ENCODE measurements at places on chromosomes 5 and 9. TPM values are rescaled to one million over a fixed set of nuclear protein-coding genes. Genes with fewer than 3 reads are reported as not detected.
A peak's percentile ranks its signal among the peaks of the same experiment; 100 is the strongest.

Gene CDX1
- total RNA-seq: not detected

DNA sequence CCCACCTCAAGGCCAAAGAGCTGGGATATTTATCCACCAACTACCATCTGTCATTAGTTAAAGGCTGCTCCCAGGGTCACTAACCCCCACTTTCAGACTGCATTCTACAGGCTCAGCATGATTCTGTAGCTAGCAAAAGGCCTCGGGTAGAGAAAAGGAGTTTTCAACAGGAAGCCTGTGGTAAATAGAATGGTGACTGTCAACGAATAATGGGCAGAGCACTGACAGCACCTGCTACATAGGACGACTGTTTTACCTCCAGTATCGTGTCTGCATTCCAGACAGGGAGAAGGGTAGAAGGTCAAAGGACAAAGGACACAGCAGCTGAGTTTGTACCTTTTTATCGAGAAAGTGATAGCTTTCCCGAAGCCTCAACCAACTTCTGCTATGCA, 20.3 kb downstream of the MFAP3 start:
- peaks cover 4% of the 10 kb centered on the region for H3K36me3 ChIP-seq
- no peaks in the 10 kb centered on the region for H3K27me3 ChIP-seq
- no peak overlapping the region for H3K27ac ChIP-seq
- H3K4me1 ChIP-seq: no peaks in the 10 kb centered on the region
- no peak overlapping the region for H3K4me3 ChIP-seq
- no peak for DNase-seq

DNA sequence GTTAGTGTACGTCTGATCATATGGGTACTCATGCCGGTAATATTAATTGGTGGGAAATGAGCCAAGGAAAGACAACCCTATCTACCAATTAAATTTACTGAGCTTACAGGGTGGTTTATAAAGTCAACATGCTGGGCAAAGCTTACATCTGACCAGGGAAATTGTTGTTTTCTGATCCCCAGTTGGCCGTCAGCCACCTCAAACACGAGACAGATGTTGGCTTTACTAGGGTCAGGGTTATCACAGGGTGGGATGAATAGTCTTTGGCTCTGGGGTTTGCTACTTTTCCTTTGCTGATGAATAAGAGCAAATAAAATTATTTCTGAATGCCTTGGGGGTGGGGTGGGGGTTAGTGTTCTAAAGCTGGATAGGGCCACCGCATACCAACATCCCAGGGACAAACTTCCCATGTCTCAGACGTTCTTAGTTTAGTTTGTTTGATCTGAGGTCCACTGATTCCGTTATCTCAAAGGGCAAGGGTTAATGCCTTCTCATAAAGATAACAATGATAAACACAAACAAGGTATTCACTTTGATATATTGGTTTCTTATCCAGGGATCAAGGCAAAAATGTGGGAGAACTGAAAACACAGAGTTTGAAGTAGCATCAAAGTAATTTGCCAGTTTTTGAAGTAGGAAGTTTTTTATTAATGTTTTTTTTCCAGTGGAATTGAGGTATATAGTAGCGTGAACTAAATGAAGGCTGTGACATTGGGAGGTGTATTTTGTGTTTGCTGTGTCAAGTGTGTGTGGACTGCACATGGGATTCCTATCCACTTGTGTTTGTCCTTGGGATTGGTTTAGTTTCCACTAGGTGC, 109.1 kb upstream of the RPS23 start:
- H3K4me3 ChIP-seq: no peak overlapping the region
- DNase-seq: no peak
- H3K27me3 ChIP-seq: no peaks in the 10 kb centered on the region
- no peaks in the 10 kb centered on the region for H3K4me1 ChIP-seq
- no peaks in the 10 kb centered on the region for H3K36me3 ChIP-seq

- H3K27me3 ChIP-seq: no peaks in the 10 kb centered on the region
- H3K4me1 ChIP-seq: peaks cover 3% of the 10 kb centered on the region
- H3K4me3 ChIP-seq: no peak overlapping the region
- H3K27ac ChIP-seq: peak overlapping the region; percentile 50
- DNase-seq: no peak
These were observed 186.7 kb upstream of the RASA1 start for GRCh38 chr5:87081016-87081415.

DNA sequence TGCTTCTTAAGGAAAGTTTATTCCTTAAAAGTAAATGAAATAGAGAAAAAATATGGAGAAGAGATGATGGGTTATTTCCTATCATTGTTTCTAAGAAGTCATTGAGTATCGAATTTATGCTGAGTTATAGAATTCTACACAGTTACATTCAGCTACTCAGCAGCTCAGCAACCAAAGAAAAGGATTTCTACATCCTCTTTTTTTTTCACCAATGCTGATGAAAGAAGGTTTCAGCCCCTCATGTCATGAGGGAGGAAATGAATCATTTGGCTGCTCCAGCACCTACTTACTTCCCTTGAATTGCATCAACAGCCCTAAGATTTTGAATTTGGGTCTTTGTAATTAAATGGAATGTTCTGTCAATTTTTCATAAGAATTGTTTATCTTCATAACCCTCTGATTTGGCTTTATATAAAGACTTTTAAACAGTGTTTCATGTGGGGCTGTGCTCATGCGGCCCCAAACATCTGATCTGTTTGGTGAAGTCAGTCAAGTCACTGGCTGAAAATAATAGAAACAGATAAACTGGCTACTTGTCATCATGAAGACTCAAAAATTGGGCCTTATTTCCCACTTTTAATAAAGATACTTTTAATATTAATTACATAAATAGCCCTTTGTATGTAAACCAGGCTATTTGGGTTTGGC, 18.5 kb upstream of the SNX2 start:
- no peak overlapping the region for H3K27ac ChIP-seq
- H3K4me3 ChIP-seq: no peak overlapping the region
- no peaks in the 10 kb centered on the region for H3K4me1 ChIP-seq
- no peak for DNase-seq
- no peaks in the 10 kb centered on the region for H3K27me3 ChIP-seq
